ENCODE measurements at places on chromosomes 5 and 9.

DNA sequence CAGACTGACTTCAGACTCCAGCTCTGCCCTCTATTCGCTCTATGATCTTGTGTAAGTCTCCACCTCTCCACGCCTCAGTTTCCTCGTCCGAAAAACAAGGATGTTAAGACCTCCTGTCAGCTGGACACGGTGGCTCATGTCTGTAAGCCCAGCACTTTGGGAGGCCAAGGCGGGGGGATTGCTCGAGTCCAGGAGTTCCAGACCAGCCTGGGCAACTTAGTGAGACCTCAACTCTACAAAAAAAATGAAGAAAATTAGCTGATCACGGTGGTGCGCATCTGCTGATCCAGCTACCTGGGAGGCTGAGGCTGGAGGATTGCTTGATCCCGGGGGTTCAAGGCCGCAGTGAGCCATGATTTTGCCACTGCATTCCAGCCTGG, 36.6 kb upstream of the GABRP start:
- DNase-seq: no peak
- H3K27ac ChIP-seq: no peak overlapping the region
- peaks cover 2% of the 10 kb centered on the region for H3K4me1 ChIP-seq
- peaks cover 78% of the 10 kb centered on the region for H3K27me3 ChIP-seq
- no peak overlapping the region for H3K4me3 ChIP-seq

GRCh38 chr9:111925017-111925770, 28.6 kb downstream of the UGCG start:
- DNase-seq: no peak
- H3K27ac ChIP-seq: no peak overlapping the region
- H3K36me3 ChIP-seq: peaks cover 55% of the 10 kb centered on the region

DNA sequence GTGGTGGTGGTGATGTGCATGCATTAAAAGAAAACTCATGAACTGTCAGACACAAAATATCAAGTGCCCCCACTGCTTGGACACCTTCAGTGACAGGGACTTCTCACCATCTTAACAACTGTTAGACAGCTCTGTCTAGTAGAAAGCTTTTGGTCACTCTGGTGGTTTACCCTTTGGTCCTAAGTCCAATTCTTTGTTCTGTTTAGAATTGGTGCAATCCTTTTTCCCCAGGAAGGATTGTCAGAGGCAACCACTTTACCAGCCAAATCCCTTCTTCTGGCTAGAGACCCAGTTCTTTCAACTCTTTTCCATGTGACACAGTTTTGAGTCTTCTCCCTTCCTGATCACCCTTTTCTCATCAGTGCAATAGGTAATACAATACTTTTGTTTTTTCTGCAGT, 140.2 kb downstream of the SEC61B start:
- no peaks in the 10 kb centered on the region for H3K36me3 ChIP-seq
- no peak overlapping the region for H3K27ac ChIP-seq
- no peak for DNase-seq

DNA sequence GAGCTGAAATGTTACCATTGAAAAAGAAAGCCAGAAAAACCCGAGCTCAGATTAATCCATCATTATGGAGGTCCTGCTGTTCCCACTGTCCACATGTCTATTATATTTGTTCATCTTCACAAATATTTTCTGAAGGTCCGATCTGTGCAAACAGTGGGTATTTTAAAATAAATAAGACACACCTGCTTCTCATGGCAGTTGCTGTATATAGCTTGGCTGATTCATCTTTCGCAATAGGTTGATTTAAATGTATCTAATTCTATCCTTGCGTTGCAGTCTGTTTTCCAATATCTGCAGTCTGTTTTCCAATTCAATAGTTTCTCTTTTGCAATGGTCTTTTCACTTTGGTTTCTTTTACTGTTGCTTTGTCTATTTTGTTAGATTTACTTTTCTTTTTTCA, 87.4 kb upstream of the PCA3 start:
- no peak overlapping the region for H3K27ac ChIP-seq
- H3K36me3 ChIP-seq: no peaks in the 10 kb centered on the region
- no peaks in the 10 kb centered on the region for H3K4me1 ChIP-seq
- no peak overlapping the region for H3K4me3 ChIP-seq

DNA sequence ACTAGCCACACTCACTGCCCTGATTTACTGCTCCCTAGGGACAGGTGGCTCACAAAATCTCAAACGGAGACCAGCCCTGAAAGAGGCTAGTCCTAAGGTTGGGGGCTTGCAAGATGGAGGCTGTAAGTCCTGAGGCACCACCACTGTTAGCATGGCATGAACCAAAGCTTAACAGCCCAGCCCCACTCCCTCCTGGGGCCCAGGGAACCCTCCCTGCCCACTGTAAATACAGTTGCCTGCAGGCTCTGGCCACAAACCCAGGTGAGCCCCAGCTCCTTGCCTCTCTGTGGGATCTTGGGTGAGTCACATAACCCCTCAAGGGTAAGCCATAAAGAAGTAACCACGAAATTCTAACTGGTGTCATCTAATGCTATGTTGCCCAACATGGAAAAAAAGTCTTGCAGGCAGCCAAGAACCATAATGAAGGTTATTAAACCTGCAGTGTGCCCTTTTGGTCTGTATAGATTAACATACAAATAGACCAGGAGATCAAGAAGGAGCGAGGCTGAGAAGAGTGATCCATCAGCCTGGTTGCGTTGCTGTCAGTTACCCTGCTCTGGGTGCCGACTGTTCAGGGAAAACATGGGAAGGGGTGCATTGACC, 1.7 kb upstream of the POMT1 start:
- DNase-seq: peak; percentile 43
- no peaks in the 10 kb centered on the region for H3K27me3 ChIP-seq
- H3K4me3 ChIP-seq: peak overlapping the region; percentile 98
- H3K27ac ChIP-seq: peak overlapping the region; percentile 83

- H3K4me1 ChIP-seq: no peaks in the 10 kb centered on the region
- H3K27ac ChIP-seq: no peak overlapping the region
- DNase-seq: no peak
- no peaks in the 10 kb centered on the region for H3K27me3 ChIP-seq
Observed at GRCh38 chr5:78793907-78794662, 145.5 kb upstream of the LHFPL2 start.

GRCh38 chr5:173968154-173968797, 20.7 kb upstream of the C5orf47 start:
- no peaks in the 10 kb centered on the region for H3K36me3 ChIP-seq
- peaks cover 7% of the 10 kb centered on the region for H3K27me3 ChIP-seq
- no peak for DNase-seq
- no peak overlapping the region for H3K4me3 ChIP-seq

- no peak for DNase-seq
- no peaks in the 10 kb centered on the region for H3K36me3 ChIP-seq
- no peaks in the 10 kb centered on the region for H3K4me1 ChIP-seq
Observed at GRCh38 chr9:73548201-73548600, 396.5 kb downstream of the ANXA1 start.

GRCh38 chr9:110065532-110065931, 142.4 kb downstream of the C9orf152 start:
- H3K36me3 ChIP-seq: no peaks in the 10 kb centered on the region
- no peaks in the 10 kb centered on the region for H3K4me1 ChIP-seq
- no peak overlapping the region for H3K4me3 ChIP-seq
- no peaks in the 10 kb centered on the region for H3K27me3 ChIP-seq
- no peak for DNase-seq
- no peak overlapping the region for H3K27ac ChIP-seq

GRCh38 chr9:133401588-133401987, 16.2 kb downstream of the REXO4 start:
- no peaks in the 10 kb centered on the region for H3K27me3 ChIP-seq
- peaks cover 2% of the 10 kb centered on the region for H3K4me1 ChIP-seq
- H3K36me3 ChIP-seq: peaks cover 7% of the 10 kb centered on the region
- no peak overlapping the region for H3K4me3 ChIP-seq
- no peak overlapping the region for H3K27ac ChIP-seq

- no peaks in the 10 kb centered on the region for H3K4me1 ChIP-seq
- no peak overlapping the region for H3K27ac ChIP-seq
- no peak for DNase-seq
- H3K4me3 ChIP-seq: no peak overlapping the region
- peaks cover 36% of the 10 kb centered on the region for H3K27me3 ChIP-seq
Observed at GRCh38 chr9:101029315-101030085, 973 bp downstream of the PLPPR1 start.

DNA sequence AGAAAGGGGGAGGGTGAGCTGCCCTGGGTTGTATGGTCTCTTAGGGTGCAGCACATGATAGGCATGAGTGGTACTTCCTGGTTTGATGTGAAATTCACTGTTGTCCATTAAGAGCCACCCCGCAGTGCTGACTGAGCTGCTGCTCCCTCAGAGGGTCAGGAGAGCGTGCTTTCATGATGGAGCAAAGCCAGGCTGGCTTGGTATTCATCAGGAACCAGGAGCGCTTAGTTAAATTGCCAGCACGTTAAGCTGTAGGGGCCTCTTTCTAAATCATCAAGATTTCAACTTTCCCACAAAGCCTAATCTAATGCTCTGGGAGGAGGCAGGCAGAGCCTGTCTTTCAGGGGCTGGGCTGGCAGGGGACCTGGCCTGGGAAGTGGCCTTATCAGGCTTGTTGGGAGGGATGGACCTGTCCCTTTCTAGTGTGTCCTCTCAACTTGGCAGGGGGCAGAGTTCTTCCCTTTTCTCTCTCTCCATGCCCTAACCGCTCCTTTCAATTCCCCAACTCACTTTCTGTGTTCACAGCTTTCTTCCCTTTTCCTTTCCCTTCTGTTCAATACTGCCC, 7.9 kb downstream of the CYSTM1 start:
- no peak overlapping the region for H3K4me3 ChIP-seq
- DNase-seq: no peak
- H3K27ac ChIP-seq: no peak overlapping the region

DNA sequence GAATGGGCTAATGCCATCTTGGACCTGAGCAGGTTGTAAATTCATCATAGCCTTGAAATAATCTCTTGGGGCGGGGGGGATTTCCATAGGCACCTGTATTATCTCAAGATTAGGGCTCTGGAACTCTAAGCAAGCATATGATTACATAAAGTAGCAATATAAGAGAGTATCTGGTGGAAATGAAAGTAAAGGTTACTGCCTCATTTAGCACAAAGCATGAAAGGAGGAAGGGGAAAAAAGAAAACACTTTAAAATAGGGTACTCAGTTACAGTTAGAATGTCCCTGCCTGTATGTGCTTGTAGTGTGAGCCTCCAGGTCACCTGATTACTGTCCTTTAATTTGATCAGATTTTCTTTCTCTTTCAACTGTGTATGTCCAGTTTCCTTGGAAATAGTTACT, 1079.7 kb upstream of the CDH18 start:
- H3K4me1 ChIP-seq: no peaks in the 10 kb centered on the region
- no peak for DNase-seq
- no peak overlapping the region for H3K27ac ChIP-seq
- H3K4me3 ChIP-seq: no peak overlapping the region

DNA sequence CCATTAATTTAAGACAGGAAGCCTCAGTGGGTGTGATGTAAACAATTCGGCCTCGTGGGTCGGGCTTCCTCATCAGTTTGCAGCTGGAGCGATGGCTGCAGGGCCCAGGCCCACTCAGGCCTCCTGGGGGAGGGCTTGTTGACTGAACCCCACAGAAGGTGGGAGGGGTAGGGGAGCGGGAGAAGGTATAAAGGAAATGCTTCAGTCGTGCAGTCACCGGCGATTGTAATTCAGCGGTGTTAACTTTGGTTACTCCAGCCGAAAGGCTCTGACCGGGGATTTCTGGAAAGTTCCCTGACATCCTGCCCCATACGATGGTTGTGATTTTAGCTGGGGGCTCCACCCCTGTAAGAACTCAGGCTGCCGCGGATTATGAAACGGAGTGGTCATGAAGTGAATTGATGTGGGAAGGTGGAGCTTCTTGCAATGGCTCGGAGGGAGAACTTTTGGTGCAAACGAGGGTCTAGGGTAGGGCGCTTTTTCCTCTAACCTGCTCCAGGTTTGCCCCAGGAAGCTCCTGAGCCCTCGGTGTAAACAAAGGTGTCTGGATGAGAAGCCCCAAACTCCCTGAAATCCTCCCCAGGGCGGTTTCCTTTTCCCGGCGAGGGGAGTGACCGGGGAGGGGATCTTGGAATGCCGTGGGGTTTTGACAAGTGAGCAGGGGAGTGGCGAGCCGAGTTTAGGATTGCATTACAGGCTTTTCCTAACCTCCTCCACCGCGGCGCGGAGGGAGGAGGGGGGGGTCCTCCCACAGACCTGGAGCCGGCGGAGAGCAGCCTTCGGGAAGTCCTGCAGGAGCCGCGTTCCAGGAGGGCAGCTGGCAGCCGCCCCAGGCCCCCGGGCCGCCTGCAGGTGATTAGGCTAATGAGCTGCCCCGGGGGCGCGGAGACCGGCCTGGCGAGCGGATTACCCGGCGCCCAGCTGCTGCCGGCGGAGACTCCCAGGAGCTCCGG, 215.5 kb downstream of the PDZD2 start:
- no peak for DNase-seq
- peaks cover 49% of the 10 kb centered on the region for H3K27me3 ChIP-seq
- H3K4me3 ChIP-seq: peak overlapping the region; percentile 59
- peaks cover 11% of the 10 kb centered on the region for H3K4me1 ChIP-seq
- no peak overlapping the region for H3K27ac ChIP-seq
- no peaks in the 10 kb centered on the region for H3K36me3 ChIP-seq

DNA sequence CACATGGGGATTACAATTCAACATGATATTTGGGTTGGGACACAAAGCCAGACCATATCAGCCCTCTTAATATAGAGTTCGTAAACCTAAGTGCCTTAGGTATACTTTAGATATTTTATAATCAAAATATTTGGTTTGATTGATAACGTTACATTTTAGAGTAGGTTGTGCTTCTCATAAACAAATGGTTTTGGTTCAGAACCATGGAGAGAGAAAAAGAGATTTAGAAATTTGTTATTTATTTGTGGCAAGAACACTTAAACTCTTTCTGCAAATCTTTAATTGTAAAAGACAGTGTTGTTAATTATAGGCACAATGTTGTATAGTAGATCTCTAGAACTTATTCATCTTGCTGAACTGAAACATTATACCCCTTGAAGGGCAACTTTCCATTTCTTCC, 298.8 kb downstream of the TENT4A start:
- H3K4me1 ChIP-seq: no peaks in the 10 kb centered on the region
- no peak for DNase-seq
- no peaks in the 10 kb centered on the region for H3K36me3 ChIP-seq
- no peak overlapping the region for H3K4me3 ChIP-seq
- H3K27ac ChIP-seq: no peak overlapping the region

DNA sequence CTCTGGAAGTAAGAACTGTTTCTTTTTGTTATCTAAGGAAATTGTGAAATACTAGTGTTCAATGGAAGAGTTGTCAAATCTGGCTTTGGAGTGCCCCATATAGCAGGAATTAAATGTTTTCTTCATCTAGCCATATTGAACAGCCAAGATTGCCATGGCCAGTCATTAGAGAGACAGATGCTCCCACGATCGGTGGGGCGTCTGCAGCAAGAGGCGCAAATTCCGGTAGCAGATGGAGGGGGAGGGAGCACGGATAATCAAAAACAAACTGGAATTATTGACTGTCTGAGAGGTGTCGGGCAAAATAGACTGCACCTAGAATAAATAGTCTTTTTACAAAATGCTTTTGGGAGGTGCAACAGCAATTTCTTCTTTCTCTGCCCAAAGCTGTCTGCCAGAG, 139.1 kb upstream of the FSTL4 start:
- no peaks in the 10 kb centered on the region for H3K4me1 ChIP-seq
- H3K27me3 ChIP-seq: peaks cover 49% of the 10 kb centered on the region
- no peaks in the 10 kb centered on the region for H3K36me3 ChIP-seq
- no peak for DNase-seq

Measured in effector memory CD8-positive, alpha-beta T cell (primary cell).